ENCODE measurements at places on chromosomes 1 and 21.

DNA sequence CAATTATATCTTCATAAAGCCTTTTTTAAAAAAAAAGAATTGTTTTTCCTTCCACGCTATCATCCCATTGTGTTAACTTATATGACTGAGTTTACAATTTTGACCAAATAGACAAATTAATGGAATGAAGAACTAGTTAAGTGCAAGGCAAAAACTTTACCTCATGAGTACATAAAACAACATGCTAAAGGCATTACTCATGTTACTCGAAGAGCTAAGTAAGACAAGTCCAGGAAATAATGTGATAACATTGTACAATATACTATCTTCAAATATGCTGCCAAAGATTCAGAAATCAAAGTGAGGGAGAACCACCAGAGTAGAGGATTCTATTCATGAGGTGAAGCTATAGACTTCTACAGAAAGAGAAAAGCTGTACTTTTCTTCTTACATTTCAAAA, 24.2 kb upstream of the DYNLT5 start:
- no peak for DNase-seq

- DNase-seq: peak; percentile 47
These were observed 106.8 kb downstream of the LMO4 start for GRCh38 chr1:87435484-87435883.

GRCh38 chr1:51719146-51719545, 102.3 kb downstream of the OSBPL9 start:
- DNase-seq: peak; percentile 65

GRCh38 chr1:229229721-229230139, 41.2 kb upstream of the RAB4A start:
- DNase-seq: peak; percentile 31

DNA sequence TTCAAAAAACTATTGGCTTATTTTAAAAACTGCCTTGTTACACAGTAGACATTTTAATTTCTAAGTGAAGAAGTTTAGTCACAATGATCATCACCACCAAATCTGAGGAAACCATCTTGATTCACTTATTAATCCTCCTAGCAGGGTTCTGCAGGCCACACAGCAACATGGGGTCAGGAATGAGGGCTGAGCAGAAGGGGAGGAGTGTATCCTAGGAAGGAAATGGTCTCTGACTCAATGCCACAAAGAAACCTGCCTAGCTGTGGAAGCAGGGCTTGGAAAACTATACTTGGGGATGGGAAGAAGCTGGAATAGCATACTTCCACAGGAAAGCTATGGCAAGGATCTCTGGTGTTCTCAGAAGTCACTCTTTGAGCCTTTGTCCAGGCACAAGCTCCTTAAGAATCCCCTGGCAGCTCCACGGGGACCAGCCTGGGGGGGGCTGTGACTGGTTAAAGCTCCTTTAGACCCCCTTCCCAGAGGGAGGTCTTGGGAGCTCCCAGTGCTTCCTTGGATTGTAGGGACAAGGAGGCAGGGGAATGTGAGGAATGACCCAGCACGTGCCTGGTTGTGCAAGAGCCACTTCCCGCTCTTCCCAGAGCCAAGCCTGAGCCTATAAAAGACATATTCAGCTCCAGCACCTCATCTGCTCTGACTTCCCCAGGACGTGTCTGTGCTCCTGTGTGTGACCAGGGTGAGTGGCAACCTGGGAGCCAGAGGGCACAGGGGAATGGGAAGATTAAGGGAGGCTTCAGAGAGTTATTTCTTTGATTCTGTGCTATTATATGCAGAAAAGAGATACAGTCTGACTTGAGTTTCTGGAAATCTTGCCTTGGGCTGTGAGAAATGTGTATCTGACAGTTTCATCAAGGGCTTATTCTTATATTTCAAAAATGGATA, at the start of gene LCE2A:
Gene LCE2A (plus strand): TSS at position 645 of the 900 bp plus-strand sequence. CDS start 557 bp downstream, outside the sequence.
- no peak for DNase-seq

DNA sequence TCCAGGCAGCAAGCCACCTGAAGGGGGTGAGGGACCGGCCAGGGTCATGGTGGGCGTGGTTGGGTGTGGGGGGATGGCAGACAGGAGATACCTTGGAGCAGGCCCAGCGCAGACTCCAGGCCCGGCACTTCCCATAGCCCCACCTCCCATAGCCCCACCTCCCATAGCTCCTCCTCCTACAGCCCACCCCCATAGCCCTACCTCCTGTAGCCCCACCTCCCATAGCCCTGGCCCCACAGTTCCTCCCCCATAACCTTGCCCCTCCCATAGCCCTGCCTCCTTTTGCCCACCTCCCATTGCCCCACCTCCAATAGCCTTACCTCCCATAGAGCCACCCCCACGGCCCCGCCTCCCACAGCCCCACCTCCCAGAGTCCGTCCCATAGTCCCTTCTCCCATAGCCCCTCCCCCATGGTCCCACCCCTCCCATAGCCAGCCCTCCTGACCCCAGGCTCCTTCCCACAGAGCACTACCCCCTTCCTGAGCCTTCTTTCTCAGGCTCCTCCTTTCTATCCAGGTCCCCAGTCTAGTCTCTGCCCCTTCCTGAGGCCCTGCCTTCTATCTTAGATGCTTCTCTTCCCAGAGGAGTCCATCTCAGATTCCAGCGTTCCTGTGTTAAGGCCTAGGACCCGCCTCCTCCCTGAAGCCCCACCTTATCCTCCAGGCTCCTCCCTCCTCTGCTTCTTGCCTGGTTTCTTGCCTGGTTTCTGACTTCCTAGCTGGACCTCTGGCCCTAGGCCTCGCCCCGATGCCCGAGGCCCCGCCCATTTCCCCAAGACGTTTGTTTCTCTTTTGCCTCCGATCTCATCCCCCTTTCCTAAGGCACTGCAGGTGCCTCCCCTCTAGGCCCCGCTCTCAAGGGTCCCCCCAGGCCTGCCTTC, 46.8 kb downstream of the PTPRU start:
- peak; percentile 58 for DNase-seq

GRCh38 chr1:66778969-66779368, 22.1 kb downstream of the INSL5 start:
- DNase-seq: no peak

DNA sequence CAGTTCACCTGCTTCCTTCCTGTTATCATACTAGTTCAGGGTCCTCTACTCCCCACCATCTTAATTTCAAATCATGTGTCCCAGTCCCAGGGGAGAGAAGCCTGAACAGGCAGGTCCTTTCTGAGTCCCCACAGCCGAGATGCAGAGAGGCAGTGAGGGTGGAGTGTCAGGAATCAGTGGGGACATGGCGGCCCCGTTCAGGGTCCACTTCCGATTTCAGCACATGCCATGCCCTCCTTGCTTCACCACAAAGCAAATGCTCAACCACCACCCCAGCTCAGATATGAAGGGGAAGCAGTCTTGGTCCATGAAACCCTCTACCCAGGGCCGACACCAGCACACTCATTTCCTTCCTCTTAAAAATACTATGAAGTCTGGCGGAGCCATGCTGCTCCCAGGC, 5.2 kb upstream of the SEMA4A start:
- DNase-seq: peak; percentile 85

GRCh38 chr1:153261281-153262069, 2.0 kb downstream of the LORICRIN start:
- no peak for DNase-seq

- no peak for DNase-seq
These were observed 54.3 kb upstream of the TARBP1 start for GRCh38 chr1:234533034-234533891.

DNA sequence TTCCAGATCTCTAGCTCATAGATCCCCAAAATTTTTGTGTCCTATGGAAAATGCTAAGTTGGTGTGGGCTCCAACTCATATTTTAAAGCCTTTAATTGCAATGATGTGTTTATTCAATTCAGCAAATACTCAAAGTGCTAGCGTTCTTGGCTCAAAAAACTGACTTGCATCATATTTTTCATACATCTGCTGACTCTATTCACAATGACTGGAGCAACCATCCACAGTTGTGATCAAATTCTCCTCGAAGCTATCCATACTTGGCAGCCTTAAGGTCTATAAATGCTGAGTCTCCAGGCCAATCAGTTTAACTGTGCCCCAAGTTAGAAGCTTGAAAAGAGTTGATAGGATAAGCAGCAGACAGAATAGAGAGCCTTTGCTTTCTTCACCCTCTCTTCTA, 2.9 kb upstream of the ATP1A1 start:
- DNase-seq: no peak

Data from MV-4-11 (cell line).